ENCODE measurements at places on chromosomes 5 and 9.

- peak; percentile 69 for DNase-seq
Measured at GRCh38 chr5:73188764-73189531, 16.0 kb downstream of the TMEM174 start.

DNA sequence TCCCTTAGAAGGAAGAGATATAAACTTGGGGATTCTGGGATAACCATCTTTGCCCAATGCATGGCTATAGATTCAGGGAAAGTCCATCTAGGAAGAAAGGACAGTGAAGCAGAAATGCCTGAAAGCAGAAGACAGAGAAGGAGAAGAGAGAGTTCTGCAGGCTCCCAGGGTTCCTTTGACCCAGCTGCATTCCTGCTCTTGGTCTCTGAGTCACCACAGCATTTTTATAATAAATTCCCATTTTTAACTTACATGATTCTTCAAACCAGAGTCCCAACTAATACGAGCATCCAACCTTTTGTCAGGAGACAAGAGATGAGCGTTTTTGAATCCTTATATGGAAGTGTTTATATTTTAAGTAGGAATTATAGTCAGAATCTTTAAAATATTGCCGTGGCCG is 12.0 kb upstream of the AOPEP start:
- no peak for DNase-seq

DNA sequence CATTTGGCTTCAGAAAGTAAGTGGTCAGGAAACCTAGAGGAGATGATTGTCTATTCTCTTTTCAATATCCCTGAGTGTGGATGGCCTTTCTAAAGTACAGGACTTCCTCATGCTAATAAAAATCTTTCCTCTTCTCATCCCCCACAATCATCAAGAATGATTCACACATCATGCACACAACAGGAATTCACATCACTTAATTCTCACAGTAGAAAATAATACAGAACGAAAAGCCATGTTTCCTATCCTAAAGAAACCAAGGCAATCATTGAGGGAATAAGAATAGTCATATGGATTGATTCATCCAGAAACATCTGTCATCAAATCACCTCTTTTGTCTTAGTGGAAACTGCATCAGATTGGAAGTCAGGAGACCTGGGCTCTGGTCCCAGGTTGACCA is 203.1 kb upstream of the PIK3R1 start:
- DNase-seq = peak; percentile 35

GRCh38 chr9:70902692-70903131 is 218.7 kb downstream of the TRPM3 start:
- DNase-seq = peak; percentile 99

GRCh38 chr9:80995759-80996158 is 693.6 kb downstream of the TLE1 start:
- DNase-seq = peak; percentile 36

GRCh38 chr5:19175776-19176570 is 812.0 kb downstream of the CDH18 start:
- DNase-seq = no peak

DNA sequence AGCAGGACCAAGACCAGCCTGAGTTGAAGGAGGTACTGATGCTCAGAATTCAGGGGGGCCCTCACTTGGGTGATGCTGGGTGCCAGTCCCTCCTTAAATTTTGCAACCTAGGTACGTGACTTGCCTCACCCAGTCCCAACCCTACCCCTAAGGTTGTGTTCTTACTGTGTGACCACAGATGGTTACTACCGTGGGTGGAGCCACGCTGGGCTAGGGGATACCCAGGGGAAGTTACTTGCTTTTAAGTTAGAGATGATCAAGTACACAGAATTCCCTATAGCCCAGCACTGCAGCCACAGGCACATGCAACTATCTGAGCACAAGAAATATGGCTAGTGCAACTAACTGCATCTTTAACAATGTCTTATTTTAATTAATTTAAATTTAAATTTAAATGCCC is 32.9 kb downstream of the NXNL2 start:
- DNase-seq = no peak

- DNase-seq = no peak
Measured at GRCh38 chr9:5869315-5870019, 21.2 kb upstream of the MLANA start.
